Eye (tissue), 1 donor: ENCODE measurements at places on chromosomes 7 and 10.

DNA sequence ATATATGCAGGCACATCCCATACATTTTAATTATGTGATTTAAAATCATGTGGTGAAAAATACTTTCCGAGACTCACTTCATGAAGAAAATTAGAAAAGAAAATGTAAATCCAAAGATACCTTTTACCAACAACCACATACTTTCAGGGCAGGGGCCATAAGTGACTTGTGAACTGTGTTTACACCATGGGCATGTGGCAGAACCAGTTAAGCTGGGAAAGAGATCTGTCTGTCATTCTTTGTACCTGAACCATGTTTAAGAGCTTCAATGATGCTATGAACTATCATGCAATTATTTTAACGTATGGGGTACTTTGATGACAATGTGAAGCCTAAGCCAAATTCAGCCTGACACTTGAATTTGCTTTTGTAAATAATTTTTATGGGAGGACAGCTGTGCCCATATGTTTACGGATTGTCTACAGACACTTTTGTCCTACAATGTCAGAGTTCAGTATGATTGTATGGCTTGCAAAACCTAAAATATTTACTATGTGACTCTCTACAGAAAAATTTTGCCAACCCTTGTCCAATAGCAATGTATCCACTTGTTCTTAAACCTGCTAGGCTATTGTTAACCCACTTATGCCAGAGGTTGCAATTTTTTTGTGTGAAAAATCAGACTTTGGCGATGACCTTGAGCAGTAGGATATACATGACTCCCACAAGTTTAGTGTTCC is 654.6 kb downstream of the TNS3 start:
- DNase-seq: no peak

DNA sequence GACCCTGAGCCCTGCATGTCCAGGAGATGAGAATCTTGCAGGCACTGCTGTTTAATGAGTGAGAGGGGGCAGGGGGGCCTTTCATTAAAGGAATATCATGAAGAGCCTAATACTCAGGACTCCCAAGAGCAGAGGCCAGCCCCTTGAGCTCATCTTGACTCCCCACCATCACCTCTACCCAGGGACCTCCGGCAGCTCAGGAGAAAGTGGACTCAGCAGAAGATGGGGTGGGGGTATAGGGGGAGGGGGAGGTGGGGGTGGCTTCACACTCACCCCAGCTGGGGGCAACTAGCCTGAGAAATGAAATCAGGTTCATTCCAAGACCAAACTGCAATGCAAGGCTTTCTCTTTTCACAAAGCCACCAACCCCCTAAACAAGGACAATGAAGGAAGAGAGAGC is 575.6 kb upstream of the MKI67 start:
- DNase-seq: no peak

- DNase-seq: no peak
These were observed 1060.3 kb upstream of the CELF2 start for GRCh38 chr10:9957351-9957750.

DNA sequence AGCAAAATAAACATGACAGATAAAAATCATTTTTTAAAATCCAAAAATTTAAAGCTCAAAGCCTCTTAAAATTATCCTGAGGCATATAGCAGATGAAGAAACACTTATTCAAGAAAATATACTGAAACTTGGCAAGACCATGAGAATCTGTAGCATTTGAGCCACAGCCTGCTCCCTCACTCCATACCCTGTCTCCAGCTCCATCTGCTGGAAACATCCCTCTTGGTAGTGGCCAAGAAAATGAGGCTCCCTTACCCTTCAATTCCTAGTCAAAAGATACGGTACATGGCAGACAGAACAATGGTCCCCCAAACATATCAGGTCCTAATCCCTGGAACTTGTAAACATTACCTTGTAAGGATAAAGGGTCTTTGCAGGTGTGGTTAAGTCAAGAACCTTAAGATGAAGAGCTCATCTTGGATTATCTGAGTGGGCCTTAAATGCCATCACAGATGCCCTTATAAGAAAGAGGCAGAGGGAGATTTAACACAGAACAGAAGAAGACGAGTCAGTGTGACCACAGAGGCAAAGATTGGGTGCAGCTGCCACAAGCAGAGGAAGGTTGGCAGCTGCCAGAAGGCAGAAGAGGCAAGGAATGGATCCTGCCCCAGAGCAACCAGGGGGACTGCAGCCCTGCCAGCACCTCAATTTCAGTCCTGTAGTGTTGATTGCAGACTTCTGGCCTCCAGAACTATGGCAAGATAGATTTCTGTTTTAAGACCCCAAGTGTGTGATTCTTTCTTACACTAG is 149.4 kb downstream of the ZNF248 start:
- no peak for DNase-seq

- no peak for DNase-seq
These were observed 113.4 kb upstream of the RAB18 start for GRCh38 chr10:27390681-27391080.

DNA sequence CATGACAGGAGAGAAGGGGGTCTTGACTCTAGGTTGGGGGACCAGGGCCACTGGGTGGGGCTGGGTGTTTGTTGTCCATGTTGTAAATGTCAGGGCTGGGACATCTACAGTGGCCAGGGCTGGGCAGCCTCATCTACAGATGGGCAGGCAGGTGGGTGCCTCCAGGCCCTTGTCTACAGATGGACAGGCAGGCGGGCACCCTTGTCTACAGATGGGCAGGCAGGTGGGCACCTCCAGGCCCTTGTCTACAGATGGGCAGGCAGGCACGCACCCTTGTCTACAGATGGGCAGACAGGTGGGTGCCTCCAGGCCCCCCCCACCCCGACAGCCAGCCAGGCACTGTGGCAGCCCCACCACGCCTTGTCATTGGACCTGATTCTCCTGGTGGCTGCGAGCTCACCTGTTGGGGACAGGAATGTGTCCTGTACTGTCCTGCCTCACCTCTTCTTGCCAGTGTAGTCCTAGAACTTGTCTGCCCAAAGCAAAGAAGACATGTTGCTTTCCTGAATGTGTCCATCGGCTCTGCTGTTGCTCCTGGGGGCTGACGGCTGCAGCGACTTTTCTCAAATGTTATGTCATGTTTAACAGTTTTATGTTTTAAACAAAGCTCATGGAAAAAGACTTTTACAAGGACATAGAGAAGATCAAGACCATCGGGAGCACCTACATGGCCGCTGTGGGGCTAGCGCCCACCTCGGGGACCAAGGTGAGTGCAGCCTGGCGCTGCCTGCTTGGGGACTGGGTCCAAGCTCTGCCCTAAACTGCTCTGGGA is 129.9 kb downstream of the ADCY1 start:
- no peak for DNase-seq

DNA sequence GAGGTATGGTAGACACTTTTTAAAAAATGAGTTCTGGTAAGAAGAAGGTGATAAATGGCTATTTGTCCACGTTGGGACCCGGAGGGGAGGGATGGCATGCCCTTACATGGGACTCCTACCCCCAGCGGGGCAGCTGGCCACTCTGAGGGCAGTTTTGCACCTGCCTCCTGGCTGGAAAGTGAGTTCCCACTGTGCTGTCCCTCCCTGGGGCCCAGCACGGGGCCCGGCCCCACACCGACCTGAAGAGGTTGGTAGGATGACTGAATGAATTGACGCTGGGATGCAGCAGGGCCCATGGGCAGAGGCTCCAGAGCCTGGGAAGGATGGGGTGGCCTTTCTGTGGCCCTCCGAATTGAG is 601 bp upstream of the AEBP1 start:
- DNase-seq: no peak

- DNase-seq: no peak
These were observed 94.2 kb downstream of the ST7 start for GRCh38 chr7:117047496-117047895.

DNA sequence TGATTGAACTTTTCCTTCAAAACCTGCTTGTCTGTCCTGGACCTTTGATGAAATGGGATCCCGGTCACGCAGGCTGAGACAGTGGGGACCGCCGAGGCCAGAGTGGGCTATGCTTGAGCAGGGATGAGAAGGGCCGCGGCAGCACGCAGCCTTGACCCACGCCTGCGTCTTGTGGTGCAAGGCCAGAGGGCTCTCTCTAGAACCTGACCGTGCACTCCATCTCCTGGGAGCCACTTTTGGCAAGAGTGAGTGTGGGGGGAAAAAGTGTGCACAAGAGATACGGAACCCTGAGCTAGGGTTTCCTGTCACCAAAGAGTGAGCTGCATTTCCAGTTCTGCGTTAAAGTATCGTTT is 42.4 kb downstream of the WIPI2 start:
- DNase-seq: no peak

- DNase-seq: peak; percentile 80
These were observed 100.7 kb upstream of the WAC start for GRCh38 chr10:28432210-28432676.

GRCh38 chr10:21299330-21299729 is 226.2 kb downstream of the SKIDA1 start:
- no peak for DNase-seq

- DNase-seq: peak; percentile 11
These were observed 83.8 kb downstream of the EBLN1 start for GRCh38 chr10:22133749-22134624.

GRCh38 chr7:151776446-151776845 is 100.5 kb downstream of the PRKAG2 start:
- no peak for DNase-seq
